ENCODE measurements at places on chromosomes 6 and 20. TPM values are rescaled to one million over a fixed set of nuclear protein-coding genes. Genes with fewer than 3 reads are reported as not detected.

Gene MYL9
- 19.7 TPM for total RNA-seq

Gene FAM110A
- 0.85 TPM for total RNA-seq

Gene GRM1
- total RNA-seq, result under 0.01 TPM

Gene TREM2
- not detected for total RNA-seq

Gene IL20RA
- 0.28 TPM for total RNA-seq

Gene RAB32
- total RNA-seq, result 132 TPM

Gene ACTL10
- 2.7 TPM for total RNA-seq

Gene KHDC1L
- total RNA-seq, result not detected

Gene TXLNB
- total RNA-seq, result under 0.01 TPM

Gene PRSS35
- total RNA-seq, result 1.7 TPM

Gene ADGRG6
- total RNA-seq, result 1.3 TPM

Gene KIAA0408
- total RNA-seq, result 0.38 TPM

Gene MUC21
- total RNA-seq, result not detected

Gene PLA2G7
- under 0.01 TPM for total RNA-seq

Gene ADAM33
- total RNA-seq, result 1.2 TPM

Gene SNX5
- total RNA-seq, result 118 TPM

Gene ZBP1
- total RNA-seq, result not detected

Gene SAMD10
- 0.38 TPM for total RNA-seq

Gene ME1
- 11.3 TPM for total RNA-seq

Data from regular cardiac myocyte (primary cell).